Endothelial cell (in vitro differentiated cells): ENCODE measurements at places on chromosomes 1 and 21. TPM values are rescaled to one million over a fixed set of nuclear protein-coding genes. Genes with fewer than 3 reads are reported as not detected.

DLGAP3 gene
- total RNA-seq = 9.1 TPM

GRCh38 chr1:21496886-21497285 lies 12.3 kb upstream of the ALPL start:
- H3K36me3 ChIP-seq = no peaks in the 10 kb centered on the region
- no peak for DNase-seq
- H3K27me3 ChIP-seq = peaks cover 8% of the 10 kb centered on the region
- H3K4me1 ChIP-seq = no peaks in the 10 kb centered on the region
- no peak overlapping the region for H3K4me3 ChIP-seq
- H3K27ac ChIP-seq = no peak overlapping the region

DNA sequence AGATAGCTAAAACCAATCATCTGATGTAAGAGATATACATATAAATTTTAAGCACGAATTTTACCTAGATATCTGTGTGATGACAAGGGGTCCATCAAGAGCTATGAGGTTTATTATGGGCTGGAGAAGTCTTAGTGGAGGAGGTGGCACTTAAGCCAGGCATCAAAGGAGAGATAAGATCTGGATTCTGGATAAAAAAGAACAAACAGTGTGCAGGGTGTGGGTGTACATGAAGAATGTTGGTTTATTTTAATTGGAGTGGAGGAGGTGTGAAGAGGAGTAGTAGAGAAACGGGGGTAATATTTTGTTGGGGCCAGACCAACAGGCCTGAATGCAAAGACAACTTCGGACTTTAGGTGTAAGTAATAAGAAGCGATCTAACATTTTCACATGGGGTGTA lies 80.6 kb downstream of the TM2D1 start:
- peaks cover 10% of the 10 kb centered on the region for H3K4me1 ChIP-seq
- no peak overlapping the region for H3K27ac ChIP-seq
- no peaks in the 10 kb centered on the region for H3K36me3 ChIP-seq
- no peak for DNase-seq

PPIAL4G gene
- total RNA-seq = 0.08 TPM

LCE1E gene
- not detected for total RNA-seq

- no peak for DNase-seq
- H3K27me3 ChIP-seq = no peaks in the 10 kb centered on the region
- no peaks in the 10 kb centered on the region for H3K36me3 ChIP-seq
- no peaks in the 10 kb centered on the region for H3K4me1 ChIP-seq
Observed at GRCh38 chr1:172211221-172211620, 209.3 kb upstream of the C1orf105 start.
